ENCODE measurements at places on chromosomes 4 and X.

- no peak for DNase-seq
Observed at GRCh38 chrX:17669458-17669857, 67.8 kb upstream of the SCML1 start.

- no peak for DNase-seq
Observed at GRCh38 chr4:154086247-154086646, 297.4 kb upstream of the SFRP2 start.

DNA sequence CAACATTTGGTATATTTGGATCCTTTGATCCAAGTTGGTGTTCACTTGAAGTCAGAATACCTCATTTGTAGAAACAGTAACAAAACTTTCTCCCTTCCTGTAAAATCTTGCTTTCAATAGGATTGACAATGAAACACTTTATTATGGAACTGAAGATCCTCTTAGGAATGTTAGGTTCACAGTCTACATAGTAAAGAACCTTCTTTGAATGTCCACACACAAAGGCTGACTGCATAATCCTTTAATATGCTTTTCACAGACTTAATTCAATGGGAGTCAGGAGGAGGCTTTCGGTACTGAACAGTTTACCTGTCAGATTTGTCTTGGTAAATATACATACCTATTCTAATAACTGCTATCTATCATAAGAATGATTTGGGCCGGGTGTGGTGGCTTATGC lies 188.5 kb downstream of the SPRY1 start:
- DNase-seq, result no peak

DNA sequence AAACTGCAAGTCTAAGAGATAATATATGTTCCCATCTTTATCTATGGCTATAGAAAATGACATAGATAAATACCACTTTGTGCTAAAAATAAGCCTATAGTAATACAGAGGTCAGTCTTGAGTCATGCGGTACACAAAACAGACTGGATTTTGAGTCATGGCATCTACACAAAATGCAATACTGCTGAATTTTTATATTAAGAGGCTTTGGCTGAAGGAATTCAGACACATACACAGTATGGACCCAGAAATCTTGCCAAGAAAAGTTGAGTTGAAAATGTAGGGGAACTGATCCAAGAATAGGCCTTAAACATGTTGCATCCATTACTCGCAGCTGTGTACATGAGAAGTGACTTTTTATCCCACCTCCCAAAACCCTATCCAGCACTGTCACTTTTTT lies 184.4 kb downstream of the TENM3 start:
- no peak for DNase-seq

DNA sequence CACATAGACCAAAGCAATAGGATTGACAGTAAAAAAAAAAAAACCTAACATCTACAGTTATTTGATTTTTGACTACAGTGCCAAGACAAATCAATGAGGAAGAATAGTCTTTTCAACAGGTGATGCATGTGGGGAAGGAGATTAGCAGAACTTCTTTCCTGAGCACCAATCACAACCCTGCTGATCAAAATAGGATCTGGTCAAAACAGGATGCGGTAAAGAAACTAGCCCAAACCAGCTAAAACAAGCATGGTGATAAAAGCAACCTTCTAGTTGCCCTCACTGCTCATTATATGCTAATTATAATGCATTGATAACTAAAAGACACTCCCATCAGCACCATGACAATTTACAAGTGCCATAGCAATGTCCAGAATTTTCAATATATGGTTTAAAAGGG lies 667.5 kb downstream of the GRXCR1 start:
- DNase-seq, result no peak

- DNase-seq, result no peak
Observed at GRCh38 chrX:145393702-145394235, 146.5 kb downstream of the SPANXN1 start.

DNA sequence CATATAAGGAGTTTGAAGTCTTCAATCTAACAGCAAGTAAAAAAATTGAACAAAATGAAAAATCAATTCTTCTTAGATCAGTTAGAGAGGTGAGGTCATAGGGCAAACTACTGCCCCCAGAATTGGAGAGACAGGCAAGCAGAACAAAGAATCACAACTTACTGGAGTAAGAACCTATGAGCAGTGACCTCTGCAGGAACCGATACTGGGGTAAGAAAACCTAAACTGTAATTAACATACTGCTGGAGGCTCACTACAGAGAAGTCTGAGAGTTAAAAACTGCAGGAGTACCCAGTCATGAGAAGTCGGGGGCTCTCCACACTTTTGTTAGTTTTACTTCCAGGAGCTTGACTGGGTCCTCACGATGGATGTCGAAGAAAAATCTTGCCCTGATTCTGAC lies 16.0 kb downstream of the CLDN22 start:
- no peak for DNase-seq

DNA sequence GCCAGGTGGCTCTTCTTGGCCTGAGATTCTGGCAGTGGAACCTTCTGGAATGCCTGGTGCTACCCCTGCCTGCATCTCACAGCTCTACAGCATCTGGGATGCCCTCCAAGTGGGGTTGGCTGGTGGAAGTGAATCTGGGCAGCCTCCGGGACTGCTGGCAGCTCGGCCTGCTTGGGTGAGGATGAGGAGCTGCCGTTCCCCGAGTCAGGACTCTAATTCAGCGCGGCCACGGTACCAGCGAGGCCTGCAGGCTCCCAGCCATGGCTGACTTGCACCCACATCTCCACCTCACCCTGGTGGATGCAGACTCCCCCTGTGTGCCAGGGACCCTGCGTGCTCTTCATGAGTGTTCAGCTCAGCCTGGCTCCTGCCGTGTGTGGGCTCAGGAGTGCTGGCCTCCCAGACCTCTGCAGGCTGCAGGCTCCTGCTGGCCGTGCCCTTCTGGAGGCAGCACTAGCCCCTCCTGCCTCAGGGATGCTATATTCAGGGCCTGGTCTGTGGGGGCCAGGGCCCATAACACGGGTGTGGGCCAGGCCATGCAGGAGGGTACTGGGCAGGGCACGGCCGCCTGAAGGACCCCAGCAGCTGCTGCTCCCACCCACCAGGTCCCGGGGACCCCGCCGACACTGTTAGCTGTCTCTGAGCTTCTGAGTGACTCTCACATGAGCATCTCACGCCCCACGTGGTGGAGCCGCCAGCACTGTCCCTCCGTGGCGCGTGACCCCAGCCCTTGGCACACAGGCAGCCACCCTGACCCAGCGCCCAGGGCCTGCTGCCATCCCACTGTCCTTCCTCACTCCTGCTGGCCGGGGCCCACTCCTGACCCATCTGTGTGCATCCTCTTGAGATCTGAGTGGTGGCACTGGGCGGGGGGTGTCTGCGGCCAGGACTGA lies 10.6 kb downstream of the UVSSA start:
- no peak for DNase-seq

GRCh38 chr4:184000457-184001396 lies 95.6 kb downstream of the STOX2 start:
- DNase-seq, result no peak

GRCh38 chrX:136684120-136684519 lies 36.2 kb downstream of the CD40LG start:
- DNase-seq, result no peak

DNA sequence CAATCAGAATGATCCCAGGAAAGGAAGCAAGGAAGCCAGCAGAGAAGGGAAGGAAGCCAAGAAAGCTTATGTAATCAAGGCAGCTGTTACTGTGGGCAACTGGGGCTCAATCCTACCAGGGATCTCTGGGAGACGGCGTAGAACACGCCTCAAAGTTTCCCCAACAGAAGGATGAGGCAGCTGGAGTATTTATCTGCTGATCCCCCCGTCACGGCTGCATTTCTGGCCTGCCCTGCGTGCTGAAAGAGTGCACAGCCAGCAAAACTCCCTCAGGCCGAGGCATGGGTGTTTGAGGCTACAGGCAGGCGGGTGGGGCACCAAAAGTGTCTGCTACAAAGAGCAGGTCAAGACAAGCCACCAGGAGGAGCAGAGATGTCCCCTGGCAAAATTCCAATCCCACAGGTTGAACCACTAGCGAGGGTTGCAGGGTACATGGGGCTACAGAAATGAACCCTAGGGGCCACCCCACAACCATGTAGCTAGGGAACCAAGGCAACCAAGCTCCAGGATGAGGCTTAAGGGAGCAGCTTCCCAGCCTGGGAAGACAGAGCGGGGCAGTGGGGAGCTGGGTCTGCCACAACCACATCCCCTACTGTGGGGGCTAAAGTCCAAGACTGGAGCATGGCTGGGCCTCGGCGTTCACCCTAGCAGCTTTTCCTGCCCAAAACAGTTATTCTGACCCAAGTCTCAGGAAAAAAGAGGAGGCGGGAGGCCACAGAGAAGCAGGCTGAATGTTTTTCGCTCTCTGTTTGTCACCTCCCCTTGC lies 113.4 kb downstream of the BCOR start:
- DNase-seq, result peak; percentile 65

- DNase-seq, result no peak
Observed at GRCh38 chr4:68865188-68865638, 49.4 kb downstream of the UGT2B10 start.

DNA sequence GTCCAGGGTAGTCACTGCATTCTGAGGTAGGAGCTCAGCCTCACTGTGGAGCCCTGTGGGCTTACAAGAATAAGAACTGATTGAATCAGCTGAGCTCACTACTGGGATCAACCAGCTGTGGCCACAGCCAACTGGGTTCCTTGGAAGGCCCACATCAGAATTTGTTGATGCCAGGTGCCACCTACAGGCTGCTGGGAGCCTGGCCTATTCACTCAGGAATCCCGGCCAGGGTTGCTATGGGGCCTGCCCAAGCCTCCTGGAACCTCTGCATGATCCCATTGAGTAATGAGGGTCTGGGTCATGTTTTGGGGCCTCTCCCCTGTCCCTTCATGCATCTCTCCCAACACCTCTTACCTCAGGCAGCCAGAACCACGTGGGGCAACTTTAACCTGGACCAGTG lies 53.9 kb upstream of the KIAA1210 start:
- DNase-seq, result no peak

- DNase-seq, result no peak
Observed at GRCh38 chrX:72705111-72705510, 9.0 kb downstream of the PHKA1 start.

DNA sequence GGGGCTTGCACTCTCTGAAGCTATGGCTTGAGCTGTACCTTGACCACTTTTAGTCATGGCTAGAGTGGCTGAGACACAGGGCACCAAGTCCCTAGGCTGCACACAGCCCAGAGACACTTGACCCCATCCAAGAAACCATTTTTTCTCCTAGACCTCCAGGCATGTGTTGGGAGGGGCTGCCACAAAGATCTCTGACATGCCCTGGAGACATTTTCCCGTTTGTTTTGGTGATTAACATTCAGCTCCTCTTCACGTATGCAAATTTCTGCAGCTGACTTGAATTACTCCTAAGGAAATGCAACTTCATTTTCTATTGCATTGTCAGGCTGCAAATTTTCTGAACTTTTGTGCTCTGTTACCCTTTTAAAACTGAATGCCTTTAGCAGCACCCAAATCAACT lies 142.6 kb downstream of the TECRL start:
- DNase-seq, result no peak

DNA sequence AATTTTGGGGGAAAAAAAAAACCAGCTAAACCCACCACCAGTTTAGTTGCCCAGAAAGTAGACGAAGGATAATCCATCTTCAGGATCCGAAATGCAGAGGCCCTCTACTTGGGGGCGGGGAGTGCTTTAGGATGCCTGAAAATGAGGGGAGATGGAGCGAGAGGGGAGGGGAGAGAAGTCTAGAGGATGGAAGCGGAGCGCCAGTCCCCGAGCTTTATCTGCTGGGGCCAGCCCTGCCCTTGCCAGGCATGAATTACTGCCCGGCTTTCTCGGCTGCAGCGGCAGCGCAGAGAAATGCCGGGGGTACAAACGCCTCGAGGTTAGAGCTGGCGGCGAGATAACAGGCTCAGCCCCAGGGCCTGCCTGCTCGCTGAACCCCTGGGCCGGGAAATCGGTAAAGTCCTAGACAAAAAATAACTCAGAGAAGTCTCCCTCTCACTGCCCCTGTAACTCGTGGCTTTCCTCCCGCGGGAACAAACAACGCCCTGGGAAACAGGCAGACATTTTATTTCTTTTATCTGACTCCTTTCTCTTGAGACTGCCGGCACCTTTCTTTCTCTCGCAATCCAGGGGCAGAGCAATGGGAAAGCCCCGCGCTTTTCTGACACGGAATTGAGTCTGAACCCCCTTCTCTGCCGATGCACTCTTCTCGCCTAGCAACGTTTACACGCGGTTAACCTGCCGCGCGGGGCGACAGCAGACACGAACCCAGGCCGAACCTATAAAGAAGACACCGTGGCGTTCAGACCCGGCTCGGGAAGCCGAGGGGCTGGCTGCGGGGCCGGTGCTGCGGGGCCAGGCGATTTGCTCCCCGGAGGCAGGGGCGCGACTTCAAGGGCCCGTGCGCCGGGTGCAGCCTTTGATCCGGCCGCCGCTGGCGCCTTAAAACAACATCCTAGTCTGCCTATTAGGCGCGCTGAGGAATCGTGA lies 3.1 kb upstream of the MSX1 start:
- no peak for DNase-seq

DNA sequence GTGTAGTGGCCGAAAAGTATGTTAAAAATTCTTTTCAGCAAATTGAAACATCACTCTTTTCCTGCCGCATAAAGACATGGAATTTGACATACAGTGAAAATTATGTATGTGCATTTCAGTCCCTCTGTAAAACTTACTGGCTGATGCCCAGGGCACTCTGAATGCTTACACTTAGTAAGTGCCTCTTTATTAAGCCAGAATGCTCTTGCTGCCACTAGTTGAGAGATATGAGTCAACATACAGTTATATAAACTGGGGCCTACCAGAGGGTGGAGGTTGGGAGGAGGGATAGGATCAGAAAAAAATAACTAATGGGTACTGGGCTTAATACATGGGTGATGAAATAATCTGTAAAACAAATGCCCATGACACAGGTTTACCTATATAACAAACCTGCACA lies 38.1 kb upstream of the TRPC5 start:
- DNase-seq, result no peak

GRCh38 chrX:125940985-125941384 lies 225.1 kb downstream of the DCAF12L2 start:
- no peak for DNase-seq

GRCh38 chrX:68511255-68511654 lies 12.4 kb downstream of the YIPF6 start:
- DNase-seq, result no peak

DNA sequence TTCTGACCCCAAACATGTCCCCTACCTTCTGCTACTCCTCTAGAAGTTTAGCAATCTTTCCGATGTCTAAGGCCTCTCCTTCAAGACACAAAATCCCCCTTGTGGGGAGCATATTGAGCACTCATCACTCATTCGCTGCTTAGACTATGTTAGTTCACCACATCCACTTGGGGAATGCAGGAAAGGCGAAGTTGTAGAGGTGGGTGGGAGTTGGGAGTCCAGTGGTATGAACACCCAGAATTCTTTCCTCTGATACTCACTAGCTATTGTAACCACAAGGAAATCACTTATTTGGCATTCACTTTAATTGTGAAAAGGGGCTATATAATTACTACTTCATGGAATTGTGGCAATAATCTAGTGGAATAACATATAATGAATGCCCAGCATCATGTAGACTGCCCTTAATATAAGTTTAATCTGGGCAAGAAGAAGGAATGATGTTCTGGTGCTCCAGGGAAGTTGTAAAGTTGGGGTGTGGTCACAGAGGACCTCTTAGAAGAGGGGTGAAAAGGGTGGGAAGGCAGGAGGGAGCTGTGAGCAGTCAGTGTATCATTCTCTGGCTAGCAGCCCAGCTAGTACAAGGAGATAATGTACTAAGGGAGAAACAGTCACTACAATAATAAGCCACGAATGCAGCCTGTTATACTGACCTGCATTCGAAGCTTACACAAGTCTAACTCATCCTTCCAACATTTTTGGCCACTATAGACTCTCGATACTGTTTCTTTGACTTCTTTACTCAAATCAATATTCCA lies 468.2 kb upstream of the DIPK2B start:
- no peak for DNase-seq

- no peak for DNase-seq
Observed at GRCh38 chrX:11472381-11472780, 179.2 kb downstream of the AMELX start.

GRCh38 chrX:125378205-125378604 lies 58.5 kb downstream of the TEX13C start:
- no peak for DNase-seq

All from left hindlimb (tissue), 1 donor.